AG20443 (cell line): ENCODE measurements at places on chromosomes 4 and X.

DNA sequence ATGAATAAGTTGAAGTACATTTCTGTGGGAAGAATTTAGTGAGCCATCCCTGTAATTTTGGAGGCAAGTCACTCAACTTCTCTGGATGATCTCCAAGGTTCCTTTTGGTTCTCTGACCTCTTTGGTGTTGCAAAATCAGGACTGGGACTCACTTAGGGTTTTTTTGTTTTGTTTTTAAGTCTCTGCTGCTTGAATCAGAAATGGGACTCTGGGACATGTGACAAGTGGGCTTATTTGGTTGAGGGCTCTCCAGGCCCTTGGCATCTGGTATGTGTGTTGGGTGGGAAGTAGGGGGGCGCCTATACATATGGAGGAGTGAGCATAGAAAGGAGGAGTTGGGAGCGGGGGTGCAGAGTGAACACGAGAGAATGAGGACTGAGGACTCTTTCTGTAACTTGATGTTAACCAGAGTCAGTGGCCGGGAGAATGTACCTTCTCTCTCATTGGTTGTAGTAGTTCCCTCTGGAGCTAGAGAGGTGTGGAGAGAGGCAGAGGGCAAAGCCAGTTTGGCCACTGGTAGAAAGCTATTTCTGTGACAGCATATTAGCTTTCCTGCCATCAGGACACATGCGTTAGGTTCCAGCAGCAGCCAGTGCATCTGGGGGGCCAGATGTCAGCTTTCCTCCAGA, 1.9 kb downstream of the ARHGAP10 start:
- DNase-seq, result peak; percentile 21

DNA sequence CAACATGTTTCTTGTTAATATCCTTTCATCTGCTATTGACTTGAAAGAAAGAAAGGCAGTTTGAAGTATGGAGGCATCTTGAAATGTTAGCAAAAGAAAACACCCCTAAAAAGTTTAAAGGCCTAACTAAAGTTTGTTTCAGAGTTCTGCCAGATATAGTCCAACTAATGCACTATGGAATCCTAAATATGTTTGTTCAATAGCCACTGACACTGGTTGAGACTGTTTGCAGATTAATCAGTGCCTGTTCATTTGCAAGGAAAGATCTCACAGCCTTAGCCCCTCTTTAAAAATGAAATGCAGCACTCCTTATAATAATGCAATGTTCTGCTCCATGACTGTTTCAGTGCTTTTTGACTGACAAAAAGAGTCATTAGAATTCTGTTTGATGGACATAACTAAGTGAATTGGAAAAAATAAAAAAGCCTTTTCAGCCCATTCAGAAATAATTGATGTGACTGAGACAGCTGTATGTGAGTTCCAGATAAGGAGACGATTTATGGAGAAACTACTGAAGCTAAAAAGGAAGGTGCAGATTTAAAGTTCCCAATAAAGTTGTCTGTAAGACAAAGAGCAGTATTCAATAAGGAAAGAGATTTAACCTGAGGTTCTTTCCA, 192.0 kb downstream of the PCDH7 start:
- peak; percentile 3 for DNase-seq

DNA sequence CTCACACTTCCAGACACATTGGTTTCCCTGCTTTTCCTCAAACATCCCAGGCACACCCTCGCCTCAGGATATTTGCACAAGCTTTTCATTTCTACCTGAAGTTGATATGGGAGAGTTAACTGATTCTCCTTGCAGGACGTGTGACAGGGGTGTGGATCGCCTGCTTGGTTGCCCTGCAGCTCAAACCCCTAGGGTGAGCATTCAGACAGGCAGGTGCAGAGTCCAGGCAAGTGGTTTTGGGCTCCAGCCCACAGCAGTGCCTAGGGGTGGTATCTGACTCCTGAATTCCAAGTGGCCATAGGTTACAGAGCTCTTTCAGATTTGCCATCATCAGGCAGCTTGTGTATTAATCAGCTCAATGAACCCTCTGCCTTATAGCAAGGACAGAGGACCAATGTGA, 1104.2 kb upstream of the IGFBP7 start:
- DNase-seq, result no peak

DNA sequence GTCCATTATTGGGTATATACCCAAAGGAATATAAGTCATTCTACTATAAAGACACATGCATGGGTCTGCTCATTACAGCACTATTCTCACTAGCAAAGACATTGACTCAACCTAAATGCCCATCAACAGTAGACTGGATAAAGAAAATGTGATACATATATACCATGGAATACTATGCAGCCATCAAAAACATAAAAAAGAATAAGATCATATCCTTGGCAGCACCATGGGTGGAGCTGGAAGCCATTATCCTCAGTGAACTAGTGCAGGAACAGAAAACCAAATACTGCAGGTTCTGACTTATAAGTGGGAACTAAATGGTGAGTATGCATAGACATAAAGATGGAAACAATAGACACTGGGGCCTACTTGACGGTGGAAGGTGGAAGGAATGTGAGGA, 2.3 kb upstream of the APOOL start:
- no peak for DNase-seq

DNA sequence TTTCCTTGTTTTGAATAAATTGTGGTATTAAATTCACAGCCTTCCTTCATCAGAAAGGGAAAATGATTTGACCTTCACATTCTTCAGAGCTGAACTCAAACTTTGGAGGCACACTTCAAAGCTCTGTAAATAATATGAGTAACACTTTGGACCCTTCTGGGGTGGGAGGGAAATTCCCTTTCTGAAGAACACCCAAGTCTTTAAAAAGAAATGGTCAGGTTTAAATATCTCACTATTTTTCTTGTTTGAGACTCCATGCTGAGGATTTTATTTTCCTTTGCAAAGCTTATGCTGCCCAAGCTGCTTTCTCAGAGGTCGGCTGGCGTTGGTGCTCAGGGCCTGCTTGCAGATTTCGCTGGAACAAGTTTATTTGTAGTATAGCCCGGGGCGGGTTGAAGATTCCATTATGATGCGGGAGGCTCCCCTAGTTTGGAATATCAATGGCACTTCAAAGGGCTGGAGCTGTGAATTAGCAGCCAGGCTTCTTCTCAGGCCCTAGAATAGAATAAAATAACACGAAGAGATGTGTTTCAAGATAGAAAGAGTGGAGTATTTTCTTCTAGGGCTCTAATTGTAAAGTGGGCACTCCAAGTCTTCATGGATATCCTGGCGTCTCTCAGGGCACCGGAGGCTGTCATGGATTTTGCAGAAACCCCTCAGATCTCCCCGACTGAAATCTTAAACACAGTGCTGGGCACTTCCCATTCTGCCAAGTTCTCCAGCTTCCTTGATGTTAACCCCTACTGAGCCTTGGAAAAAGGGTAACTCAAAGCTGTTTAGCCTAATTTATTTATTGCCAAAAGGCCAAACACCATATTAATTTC, 315.6 kb downstream of the GPAT3 start:
- peak; percentile 20 for DNase-seq

DNA sequence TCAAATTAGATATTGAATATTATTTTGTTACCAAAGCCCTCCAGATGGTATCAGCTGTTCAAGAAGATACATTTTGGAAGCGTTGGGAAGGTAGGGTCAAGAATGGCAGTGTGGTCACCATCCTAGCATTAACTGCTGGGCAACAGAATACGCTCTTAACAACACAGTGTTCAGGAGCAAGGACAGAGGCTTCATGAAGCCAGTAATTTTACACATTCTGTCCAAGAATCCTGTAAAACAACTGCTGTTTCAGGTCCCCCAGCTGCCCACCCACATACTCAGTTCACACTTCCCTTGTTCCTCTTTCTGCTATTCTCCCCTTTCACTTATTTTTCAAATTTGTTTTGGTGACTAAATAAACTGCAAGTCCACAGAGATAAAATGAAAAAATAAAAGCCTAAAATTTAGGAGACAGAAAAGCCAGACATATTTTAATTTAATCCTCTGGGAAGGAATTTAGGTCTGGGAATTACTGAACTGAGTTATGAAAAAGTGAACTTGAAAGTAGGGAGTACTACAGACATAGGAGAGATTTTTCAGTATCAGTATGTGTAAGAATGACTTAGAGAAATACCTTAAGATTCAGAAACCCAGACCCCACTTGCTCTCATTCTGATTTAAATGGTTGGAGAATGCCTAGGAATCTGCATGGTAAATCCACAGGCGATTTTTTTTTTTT, 406.7 kb downstream of the MAPK10 start:
- DNase-seq, result no peak

- peak; percentile 78 for DNase-seq
Observed at GRCh38 chr4:185792384-185793115, 19.4 kb downstream of the SORBS2 start.

DNA sequence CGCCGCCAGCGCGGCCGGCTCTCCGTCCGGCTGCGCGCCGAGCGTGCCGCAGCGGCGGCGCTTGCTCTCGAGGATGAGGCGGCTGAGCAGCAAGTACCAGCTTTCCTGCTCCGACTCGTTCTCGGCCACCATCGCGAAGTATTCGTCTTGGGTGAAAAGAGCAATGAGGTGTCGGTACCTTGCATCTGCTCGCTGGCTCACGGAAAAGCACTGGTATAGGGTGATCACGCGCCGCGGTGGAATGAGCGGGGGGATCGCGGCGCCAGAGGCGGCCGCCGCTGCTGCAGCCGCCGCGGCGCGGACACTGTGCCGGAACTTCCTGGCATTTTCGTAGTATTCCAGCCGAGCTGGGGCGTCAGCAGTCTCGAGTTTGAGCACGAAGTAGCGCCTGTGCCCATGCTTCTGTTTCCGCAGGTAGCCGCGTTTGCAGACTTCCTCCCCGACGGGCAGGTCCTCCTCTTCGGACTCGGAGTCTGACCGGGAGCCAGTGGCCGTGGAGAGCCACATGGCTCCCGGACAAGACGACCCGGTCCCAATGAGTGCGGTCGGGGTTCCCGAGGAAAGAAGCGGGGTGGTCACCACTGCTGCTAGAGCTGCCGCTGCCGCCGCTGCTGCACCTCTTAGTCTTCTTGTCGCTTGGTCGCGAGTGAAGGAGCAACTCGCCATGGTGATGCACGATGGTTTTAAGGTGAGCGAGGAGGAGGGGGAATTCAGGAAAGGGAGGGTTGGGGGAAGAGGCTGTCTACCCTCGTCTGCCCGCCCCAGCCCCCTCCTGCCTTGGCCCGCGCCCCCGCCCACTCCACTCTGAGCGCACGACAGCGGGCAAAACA, 469 bp downstream of the IRS4 start:
- peak; percentile 13 for DNase-seq

GRCh38 chrX:110920991-110921390, 125.4 kb upstream of the CHRDL1 start:
- no peak for DNase-seq

- no peak for DNase-seq
Observed at GRCh38 chr4:28427306-28428085, 1566.9 kb downstream of the STIM2 start.

DNA sequence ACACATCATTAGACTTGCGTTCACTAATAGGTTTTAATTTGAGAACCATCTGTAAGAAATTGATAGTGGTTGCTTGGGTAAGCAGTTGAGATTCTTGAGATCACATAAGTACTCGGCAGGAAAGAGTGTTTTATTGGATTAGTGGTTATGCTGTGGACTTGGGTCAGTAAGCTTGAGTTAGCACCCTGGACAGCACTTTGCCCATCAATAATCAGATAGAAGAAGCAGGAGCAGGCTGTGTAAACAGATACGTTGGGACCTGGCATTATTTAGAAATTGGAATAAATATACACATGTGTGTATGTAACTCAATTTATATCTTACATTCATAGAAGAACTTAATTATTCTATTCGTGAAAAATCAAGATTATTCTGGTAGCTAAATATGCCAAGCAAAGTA, 357.5 kb upstream of the SMIM31 start:
- DNase-seq, result no peak

DNA sequence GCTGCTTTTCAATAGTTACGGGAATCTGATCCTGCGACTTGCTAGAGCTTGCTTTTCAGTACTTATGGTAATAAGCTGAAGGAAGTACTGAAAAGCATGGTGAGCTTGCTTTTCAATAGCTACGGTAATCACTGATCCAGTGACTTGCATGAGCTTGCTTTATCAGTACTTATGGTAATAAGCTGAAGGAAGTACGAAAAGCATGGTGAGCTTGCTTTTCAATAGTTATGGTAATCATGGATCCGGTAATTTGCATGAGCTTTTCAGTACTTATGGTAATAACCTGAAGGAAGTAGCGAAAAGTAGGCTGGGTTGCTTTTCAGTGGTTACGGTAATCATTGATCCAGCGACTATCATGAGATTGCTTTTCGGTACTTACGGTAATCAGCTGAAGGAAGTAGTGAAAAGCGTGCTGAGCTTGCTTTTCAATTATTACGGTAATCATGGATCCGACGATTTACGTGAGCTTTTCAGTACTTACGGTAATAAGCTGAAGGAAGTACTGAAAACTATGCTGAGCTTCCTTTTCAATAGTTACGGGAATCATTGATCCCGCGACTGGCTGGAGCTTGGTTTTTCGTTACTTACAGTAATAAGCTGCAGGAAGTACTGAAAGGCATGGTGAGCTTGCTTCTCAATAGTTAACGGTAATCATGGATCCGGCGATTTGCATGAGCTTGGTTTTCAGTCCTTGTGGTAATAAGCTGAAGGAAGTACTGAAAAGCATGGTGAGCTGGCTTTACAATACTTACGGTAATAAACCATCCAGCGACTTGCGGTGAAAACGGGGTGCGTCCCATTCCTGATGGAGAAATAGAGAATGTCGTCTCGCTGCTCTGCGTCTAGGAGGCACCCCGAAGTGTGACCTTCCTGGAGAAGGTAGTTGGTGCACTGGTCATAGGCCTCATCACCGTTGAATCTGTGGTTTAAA, 6.5 kb downstream of the CRLF2 start:
- no peak for DNase-seq

DNA sequence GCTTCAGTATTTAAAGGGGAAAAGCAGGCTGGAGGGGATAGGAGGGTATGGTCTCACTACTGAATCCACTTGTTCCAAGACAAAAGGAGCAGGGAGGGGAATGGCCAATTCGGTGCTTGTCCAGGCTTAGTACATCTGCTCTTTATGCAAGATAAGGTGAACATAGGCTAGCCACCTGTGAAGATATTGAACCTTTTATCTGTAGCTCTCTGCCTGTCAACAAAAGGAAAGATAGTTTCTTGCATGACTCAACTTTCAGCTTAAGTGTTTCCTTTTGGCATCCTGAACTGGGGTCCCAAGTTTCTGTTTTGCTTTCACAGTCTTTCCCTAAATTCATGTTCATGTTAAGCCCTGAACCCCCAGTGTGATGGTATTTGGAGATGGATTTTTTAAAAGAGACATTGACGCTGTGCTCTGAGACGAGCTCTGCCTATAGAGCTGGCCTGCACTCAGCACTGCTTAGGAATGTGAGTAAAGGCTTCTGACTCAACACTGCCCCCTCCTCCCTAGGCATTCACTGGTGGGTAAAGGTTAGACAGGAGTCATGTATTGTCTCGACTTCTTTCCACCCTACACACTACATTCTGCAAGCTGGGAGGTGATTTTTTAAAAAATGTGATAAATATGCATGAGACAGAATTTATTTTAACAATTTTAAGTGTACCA, 28.2 kb downstream of the FAM149A start:
- no peak for DNase-seq
